ENCODE measurements at places on chromosomes 12 and 14.

DNA sequence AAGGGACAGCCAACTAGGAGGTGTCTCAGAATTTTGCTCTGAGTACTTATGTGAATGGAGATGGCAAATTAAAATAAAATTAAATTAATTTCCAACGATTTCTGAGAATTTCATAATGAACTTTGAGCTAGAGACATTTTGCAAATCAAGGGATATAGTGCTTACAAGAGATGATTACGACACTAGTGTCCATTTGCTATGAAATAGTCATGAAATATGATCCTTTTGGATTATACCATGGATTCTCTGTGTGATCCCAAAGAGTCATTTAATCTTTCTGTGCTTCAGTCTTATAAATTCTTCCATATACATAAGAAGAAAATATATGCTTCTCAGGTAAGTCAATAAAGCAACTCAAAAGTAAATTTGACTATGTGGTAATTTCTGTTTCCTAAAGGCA, 240.6 kb downstream of the SLC25A21 start:
- no peak for DNase-seq

DNA sequence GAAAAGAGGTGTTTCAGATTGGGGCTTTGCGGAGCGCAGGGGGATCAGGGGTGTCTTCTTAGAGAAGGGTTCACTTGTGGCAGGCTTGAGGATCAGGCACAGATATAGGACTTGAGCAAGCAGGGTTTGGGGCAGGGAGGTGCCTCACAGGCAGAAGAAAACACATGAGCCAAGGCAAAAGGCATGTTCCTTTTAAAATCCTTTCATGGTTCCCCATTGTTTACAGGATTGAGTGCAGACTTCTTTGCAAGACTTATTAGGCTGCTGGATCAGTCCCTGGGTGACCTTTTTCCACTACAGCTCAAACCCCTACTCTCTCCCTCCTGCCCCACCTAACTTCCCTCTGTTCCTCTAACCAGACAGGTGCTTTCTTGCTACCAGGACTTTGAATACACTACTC, 19.7 kb downstream of the HSPB8 start:
- no peak for DNase-seq

DNA sequence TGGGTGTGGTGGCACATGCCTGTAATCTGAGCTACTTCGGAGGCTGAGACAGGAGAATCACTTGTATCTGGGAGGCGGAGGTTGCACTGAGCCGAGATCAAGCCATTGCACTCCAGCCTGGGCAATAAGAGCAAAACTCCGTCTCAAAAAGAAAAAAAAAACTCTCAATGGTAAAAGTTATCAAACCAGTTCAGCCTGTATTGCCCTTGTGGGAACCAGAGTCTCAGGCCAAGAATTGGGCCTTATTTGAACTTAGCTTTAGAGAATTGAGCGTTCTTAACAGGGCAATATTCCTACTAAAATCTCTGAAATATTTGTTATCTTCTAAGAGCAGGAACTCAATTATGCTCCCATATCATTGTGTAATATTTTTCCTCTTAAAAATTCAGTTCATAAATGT, 7.7 kb upstream of the MDM2 start:
- no peak for DNase-seq

GRCh38 chr12:106625976-106626375, 43.2 kb downstream of the RFX4 start:
- DNase-seq: no peak

GRCh38 chr12:53737093-53737808, 10.0 kb upstream of the CALCOCO1 start:
- no peak for DNase-seq

GRCh38 chr12:56202366-56202765, 13.1 kb upstream of the SMARCC2 start:
- DNase-seq: no peak

- no peak for DNase-seq
Observed at GRCh38 chr14:61281186-61281947, at the start of gene TMEM30B. TSS of gene TMEM30B (minus strand) at chr14:61281338. CDS start at chr14:61281147, 191 bp downstream.

DNA sequence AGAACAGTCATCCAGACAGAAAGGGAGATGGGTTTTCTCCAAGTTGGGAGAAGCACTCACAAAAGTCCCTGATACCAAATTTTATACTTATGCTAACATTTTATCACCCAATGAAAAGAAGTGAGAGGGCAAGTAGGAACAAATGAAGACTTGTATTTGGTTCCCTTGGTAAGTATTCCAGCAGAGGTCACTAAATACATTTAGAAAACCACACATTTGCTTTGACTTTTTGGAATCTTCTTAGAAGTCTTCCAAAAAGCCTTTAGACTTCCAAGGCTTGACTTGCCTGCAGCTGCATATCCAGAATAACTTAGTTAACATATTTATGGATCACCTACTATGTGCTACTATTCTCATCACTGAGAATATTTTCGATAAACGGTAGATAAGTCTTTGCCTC, 3.1 kb upstream of the GYS2 start:
- no peak for DNase-seq

DNA sequence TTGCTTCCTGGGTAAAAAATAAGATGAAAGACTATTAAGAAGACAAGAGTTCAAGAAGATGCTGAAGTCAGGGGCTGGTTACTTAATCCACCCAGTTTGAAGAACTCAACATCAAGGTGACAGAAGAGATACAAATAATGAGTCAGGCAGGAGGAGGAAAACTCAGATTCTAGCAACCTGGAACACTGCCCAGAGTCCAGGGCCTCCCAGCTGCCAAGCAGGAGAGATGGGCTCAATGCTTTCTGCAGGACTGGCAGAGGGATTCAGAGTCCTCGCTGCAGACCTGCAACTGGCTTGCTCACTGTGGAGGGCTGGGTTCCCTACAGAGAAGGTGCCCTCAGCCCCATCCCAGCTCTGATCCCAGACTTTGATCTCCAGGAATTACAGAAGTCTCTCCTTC, 28.6 kb upstream of the CEBPE start:
- DNase-seq: no peak

DNA sequence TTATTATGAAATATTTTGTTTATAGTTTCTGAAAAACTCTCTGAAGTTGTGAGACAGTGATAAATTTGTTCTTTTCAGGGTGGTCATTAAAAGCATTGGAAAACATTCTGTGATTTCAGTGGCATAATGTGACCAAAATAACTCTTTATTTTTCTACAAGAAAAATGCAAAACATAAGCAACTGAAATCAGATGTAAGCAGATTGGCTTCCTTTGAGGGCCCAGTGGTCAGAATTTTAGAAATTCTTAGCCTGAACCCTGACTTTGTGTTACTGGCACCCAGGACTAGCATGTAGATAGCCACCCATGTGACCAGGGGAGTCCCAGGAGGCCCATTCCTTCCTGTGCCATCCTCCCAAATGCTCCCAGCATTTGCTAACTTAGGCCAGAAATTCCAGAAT, 145.6 kb upstream of the SLC38A2 start:
- no peak for DNase-seq

DNA sequence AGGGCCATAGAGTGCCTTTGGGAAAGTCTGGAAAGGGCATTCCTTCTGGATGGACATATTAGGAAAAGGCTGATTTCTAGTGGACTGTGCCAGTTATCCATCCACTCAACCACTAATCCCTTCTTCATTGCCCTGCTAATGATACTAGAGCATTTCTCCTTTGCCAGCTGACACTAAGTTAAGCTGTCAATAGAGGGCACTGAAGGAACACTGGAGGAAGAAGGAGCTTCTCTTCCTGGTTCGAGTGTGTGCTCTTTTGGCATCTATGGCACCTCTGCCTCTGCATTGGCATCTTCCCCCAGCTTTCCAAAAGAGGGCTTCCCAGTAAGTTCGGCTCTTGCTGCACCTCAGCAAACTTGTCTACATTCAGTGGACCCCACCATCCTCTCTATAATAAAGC, 165.4 kb downstream of the DERA start:
- DNase-seq: no peak

DNA sequence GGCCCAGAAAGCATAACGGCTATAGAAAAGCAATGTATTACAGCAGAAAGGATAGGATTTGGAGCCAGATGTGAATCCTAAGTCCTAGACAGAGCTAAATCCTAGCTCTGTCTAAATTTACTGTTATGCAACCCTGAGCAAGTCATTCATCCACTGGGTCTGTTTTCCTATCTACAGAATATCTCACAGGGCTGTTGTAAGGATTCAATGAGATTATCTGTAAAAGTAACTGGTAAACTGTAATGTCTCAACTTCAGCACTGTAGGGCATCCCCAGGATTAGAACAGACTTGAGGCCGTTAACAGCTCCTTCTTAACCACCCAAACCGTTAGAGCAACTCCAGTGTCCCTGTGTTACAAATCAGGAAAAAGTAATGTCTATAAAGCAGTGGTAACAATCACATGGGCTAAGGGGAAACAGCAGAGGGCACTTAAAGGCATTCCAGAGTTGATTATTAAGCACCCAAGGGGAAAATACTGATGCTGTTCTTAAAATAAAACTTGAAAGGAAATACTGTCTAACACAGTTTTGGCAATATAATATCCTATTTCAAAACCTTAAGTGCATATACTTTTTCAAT, 10.1 kb downstream of the GMFB start:
- no peak for DNase-seq

DNA sequence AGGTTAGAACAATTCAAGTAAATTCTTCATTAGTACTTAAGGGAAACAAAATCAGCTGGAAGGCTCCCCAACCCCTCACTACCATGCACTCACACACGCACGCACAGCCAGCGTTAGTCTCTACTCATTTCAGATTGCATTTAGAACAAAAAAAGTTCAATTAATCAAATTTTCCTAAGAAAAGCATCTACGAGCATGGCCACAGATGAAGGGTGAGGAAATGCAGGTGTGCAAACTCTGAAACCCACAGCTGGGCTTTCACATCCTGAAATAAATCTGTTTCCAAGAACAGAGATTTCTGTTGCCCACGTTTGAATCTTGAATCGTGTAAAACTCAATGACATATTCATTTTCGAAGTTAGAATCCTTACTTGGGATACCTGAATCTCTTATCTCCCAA, 62.6 kb downstream of the SEL1L start:
- peak; percentile 6 for DNase-seq

DNA sequence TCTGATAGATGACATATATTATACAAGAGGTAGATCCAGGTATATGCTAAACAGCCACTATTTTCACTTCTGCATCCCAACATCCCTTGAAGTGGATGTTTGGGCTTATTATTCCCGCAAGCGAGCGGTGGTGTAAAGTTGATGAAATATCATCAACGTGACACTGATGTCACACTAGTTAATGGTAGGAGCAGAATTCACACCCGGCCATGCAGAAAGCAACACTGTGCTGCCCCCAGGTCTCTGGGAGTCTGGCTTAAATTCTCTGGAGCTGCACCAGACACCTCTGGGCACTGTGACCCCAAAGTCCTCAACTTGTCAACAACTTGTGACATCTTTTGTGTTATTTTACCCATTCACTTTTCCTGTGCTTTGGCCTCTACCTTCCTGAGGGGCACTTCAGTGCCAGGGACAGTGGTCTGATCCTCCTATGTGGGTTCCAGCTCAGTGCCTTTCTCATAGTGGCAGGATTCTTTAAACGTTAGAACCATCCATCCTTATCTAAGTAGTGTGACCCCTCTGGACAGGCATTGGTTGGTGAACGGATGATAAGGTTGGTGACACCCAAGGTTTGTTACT, 952 bp downstream of the DRAM1 start:
- no peak for DNase-seq

GRCh38 chr12:65856521-65856920, 32.2 kb downstream of the HMGA2 start:
- no peak for DNase-seq

DNA sequence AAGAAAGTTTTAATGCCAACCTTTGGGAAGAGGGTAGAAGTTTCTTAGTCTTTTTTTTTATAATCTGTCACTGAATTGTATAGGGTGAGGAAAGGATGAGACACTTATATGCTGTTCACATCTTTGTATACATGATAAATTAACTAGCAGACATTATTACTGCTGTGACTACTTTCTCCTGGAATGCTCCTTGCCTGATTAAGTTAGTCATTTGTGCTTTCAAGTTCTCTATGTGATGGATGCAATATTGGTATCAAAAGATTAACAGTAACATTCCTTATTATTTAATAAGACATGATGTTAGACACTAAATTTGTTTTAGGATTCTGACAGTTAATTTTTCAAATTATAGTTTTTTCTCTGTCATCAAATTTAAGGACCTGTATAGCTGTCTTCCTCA, 223.4 kb upstream of the GARIN2 start:
- DNase-seq: no peak

GRCh38 chr14:76138119-76138757, 13.5 kb upstream of the GPATCH2L start:
- no peak for DNase-seq

- DNase-seq: no peak
Observed at GRCh38 chr12:100433701-100434100, 40.0 kb upstream of the NR1H4 start.

DNA sequence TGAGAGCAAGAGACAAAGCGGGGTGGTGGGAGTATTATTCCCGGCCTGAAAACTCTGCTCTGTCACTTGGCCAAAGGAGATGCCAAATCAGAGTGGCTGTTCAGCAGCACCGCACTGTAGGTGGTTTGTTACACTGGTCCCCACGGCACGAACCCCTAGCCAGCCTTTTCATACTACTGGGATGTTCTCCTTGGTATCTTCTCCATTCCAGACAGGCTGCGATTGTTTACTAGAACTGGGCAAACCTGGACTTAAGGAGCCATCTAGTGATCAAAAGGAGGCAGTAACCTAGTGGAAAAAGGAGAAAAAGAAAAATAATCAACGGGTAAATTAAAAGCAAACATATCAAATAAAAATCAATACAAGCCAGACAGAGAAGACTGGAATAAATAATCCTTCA, 58.9 kb upstream of the TMTC2 start:
- no peak for DNase-seq

- no peak for DNase-seq
Observed at GRCh38 chr14:93348292-93348691, 1.3 kb downstream of the COX8C start.

GRCh38 chr12:98437166-98437565, 78.2 kb upstream of the TMPO start:
- DNase-seq: no peak

- no peak for DNase-seq
Observed at GRCh38 chr12:10554756-10555481, 49.2 kb downstream of the EIF2S3B start.

- no peak for DNase-seq
Observed at GRCh38 chr14:36134038-36134437, 42.5 kb downstream of the PTCSC3 start.

- no peak for DNase-seq
Observed at GRCh38 chr12:123934829-123935228, 37.8 kb downstream of the CCDC92 start.

DNA sequence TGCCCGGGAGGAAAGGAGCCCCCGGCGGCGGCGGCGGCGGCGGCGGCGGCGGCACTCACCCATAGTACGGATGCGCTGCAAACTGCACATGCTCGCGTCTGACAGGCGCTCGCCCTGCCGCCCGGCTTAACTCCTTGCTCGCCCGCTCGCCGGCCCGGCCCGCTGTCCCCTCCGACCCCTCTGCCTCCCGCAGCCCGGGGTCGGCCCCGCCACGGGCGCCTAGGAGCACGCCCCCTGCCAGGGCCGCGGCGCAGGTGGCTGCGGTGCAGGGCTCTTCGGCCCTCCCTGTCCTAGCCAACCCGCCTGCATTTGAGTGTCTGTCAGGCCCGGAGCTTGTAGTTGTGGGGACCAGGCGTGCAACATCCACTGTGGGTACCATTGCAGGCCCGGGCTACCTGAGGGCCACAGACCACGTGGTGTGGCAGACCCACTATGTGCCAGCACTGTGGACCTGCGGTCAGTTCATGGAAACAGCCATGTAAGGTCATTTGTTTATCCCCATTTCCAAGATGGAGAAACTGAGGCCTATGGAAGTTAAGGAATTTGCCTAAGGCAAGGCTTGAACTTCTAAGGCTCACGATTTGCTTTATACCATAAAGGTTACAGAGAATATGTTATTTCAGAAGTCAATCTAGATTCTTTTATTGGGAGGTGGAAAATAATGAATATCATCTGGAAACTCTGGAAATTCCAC, 17.6 kb upstream of the PLEKHH1 start:
- peak; percentile 13 for DNase-seq

- DNase-seq: no peak
Observed at GRCh38 chr14:62954165-62954564, 91.1 kb downstream of the KCNH5 start.

Data from activated CD4-positive, alpha-beta T cell treated with anti-CD3 and anti-CD28 coated beads for 24 hours (primary cell).